ENCODE measurements at places on chromosomes 11 and 22.

DNA sequence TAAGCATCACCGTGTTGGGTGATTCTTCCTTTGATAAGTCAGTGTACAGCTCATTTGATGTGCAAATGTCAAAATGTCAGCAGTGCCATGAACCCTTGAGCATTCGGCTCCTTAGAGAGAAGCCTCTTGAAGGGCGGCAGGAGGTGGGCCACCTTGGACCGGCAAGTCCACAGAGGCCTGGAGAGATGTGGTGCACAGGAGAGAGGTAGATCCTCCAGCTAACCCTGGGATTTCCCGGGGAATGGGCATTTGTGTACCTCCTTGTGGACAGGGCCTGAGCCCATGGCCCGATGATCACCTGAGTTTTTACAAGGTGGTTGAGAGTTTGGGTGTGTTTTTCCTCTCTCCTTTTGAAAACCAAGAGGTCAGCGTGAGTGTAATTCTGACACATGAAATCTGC lies 133.2 kb upstream of the RCN1 start:
- DNase-seq, result no peak

DNA sequence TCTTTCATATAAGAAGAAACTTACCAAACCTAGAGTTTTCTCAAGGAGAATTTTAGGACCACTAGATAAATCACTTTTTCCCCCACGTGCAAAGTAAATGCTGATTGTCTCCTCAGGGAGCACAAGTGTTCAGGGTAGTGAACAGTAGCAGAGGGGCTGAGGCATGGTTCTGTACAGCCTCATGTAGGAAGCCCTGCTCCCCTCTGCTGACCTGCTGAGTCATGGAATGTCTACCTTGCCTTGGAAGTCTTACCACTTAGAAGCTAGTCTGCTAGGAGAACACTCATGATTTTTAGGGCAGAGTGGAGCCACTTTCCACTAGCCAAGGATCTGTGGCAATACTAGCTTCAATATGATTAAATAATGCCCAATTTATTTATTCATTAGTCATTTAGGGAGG lies 2120.6 kb upstream of the RAG2 start:
- no peak for DNase-seq

- DNase-seq, result no peak
Measured at GRCh38 chr22:23110922-23111527, 30.8 kb downstream of the RSPH14 start.

GRCh38 chr11:131253656-131254151 lies 116.7 kb upstream of the NTM start:
- no peak for DNase-seq

- DNase-seq, result no peak
Measured at GRCh38 chr22:25930083-25930482, 188.1 kb downstream of the MYO18B start.

- DNase-seq, result no peak
Measured at GRCh38 chr11:117039900-117040299, 58.3 kb downstream of the SIK3 start.

Data from stimulated activated CD8-positive, alpha-beta memory T cell treated with anti-CD3 and anti-CD28 coated beads, Interleukin-2, amount 100 ng/mL, for 1 hour (primary cell).